ENCODE measurements at places on chromosomes 12 and 14.

DNA sequence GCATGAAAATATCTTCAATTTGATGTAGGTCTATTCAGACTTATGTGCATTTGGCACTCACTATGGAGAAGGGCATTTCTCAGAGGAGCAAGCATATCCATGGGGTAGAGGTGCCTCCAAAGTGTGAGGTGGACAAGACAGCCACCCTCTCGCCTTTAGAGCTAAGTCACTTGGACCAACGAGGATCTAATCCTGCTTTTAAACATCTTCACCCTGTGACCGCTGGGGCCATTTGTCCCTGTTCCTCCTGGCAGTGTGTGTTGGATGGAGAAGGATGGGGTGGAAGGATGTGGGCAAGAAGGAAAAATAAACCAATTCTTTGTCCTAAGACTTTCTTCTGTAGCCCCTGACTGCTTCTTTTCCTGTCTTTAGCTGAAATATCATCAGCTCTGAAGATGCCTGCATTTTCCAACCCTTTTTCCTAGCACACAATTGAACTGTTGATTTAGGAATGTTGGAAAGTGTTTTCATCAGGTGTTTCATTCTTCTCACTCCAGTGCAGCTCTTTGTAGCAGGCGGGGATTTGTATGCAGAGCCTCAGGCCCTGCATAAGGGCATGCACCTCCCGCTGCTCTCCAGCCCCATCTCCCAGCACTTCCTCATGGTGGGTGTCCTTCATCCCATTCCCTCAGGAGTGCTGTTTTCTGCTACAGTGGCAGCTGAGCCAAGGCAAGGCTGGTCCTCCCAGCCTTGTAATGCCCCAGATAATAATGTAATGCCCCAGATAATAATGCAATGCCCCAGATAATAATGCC, 5.3 kb downstream of the FGF6 start:
- DNase-seq: no peak

DNA sequence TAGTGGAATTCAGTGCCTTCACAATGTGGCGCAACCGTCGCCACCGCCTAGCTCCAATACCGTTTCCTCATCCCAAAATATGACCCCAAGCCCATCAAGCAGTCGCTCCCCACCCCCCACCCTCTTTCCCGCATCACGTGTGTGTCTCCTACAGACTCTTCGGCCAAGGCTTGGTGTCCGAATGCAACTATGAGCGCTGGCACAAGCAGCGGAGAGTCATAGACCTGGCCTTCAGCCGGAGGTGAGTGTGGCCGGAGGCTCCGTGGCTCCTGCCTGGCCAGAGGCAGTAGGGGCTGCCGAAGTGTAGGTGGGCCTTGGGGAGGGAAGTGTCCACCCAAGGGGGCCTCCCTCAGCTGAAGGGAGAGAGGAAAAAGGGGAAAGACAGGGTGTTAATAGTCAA, 15.8 kb downstream of the CYP46A1 start:
- DNase-seq: no peak

DNA sequence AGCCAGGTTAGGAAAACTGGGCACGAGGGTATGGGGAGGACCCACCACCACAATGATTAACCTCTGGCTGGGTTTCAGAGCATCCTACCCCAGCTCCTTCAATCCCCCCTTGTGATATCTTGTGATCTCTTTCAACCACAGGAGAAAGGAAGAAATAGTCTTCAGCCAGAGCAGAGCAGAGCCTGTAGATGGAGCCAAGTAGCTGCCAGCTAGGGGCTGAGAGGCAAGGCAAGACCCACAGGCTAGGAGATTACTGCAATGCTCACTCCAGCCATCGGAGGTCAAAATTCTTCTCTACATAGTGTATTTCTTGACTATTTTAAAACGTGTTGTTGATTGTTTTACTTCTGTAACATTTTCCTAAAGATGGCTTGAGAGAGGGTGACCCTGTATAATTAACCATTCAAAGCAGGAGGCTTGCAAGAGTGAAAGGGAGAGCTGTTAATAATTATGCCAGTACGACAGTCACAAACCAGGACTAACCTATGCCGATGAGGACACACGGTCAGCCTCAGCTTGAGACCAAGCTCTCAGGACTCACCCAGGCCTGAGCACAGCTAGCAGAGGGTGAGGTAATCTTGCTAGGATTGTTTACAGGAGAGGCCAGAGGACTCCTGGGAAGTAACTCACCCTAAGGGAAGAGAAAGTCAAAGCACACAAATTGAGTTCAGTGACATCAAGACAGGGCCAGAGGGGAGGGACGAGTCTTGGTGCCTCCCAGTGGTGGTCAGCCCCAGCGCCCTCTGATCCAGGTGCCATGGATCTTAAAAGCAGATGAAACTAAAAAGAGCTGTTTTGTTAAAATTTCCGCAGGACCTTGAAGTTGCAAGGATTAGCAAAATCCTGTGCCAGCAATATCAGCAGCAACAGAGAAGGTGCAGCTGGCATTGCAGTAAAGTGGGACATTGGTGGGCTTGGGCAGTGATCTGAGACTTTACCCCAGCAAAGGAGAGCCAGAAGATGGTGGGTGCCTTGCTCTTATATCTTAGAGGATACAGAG, 29.8 kb upstream of the CDKN3 start:
- DNase-seq: peak; percentile 80

GRCh38 chr12:23352670-23353069, 596.8 kb downstream of the SOX5 start:
- no peak for DNase-seq

DNA sequence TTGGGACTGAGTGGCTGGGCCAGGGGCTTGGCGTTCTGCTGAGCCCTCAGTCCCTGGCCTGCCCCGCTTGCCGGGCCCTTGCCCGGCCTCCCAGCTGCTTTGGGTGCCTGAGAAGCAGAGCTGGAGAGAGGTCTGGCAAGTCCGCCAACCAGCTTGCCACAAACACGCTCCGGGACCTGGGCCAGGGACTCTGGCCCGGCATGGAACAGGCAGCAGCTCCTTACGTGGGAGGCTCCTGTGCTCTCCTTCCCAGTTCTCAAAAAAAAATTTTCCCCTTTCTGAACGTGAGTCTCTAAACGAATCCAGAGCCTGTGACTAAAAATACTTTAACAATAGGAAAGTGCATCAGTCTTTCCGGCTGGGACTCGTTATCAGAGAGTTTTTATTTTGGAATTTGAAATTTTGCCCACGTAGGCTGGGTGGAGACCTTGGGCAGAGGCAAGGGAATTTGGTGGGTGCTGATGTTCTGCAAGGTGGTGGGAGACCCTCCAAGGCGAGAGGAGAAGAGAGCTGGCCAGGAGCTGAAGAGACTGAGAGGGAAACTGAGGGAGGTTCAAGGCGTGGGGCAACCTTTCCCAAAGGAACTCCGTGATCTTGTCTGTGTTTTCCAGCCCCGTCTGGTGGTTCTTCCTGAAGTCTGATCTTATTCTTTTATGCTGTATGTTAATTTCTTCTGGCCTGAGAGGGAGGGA, 6.8 kb upstream of the NR4A1 start:
- no peak for DNase-seq

DNA sequence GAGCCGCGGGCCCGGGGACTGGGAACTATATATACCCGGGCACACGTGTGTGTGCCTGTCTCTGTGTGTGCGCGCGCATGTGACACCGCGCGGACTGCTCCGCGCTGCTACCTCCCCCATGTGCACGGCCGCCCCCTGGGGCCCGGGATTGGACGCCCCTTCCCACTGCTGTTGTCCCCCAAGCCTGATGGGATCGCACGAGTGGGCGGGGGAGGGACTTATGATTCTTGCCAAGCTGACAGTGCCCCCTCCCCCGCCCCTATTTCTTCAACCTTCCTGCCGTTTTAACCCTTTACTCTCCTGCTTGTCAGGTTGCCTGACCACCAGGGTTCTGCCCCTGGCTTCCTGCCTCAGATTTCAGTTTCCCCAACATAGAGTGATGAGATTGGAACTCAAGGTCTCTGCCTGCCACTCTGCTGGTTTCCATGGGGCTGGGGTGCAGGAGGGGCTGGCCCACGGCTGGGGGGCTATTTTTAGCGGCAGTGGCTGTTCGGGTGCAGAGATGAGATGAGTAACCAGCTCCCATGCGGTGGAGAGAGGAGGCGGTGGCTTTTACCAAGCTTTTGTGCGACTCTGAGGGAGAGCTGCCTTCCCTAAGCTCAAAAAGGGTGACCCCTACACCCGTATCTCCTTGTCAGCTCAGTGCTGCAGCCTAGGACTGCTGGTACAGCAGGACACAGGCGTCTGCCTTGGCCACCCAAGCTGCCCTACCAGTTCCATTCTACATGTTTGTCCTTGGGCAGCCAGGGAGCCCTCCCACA, at the start of gene DDN:
DDN (minus strand) TSS at position 5 of the 761 bp plus-strand sequence. CDS start 88 bp downstream, outside the sequence.
- no peak for DNase-seq

GRCh38 chr14:70698288-70698687, 56.6 kb downstream of the TTC9 start:
- DNase-seq: peak; percentile 15

GRCh38 chr12:93536766-93537488, 35.5 kb upstream of the SOCS2 start:
- DNase-seq: no peak

DNA sequence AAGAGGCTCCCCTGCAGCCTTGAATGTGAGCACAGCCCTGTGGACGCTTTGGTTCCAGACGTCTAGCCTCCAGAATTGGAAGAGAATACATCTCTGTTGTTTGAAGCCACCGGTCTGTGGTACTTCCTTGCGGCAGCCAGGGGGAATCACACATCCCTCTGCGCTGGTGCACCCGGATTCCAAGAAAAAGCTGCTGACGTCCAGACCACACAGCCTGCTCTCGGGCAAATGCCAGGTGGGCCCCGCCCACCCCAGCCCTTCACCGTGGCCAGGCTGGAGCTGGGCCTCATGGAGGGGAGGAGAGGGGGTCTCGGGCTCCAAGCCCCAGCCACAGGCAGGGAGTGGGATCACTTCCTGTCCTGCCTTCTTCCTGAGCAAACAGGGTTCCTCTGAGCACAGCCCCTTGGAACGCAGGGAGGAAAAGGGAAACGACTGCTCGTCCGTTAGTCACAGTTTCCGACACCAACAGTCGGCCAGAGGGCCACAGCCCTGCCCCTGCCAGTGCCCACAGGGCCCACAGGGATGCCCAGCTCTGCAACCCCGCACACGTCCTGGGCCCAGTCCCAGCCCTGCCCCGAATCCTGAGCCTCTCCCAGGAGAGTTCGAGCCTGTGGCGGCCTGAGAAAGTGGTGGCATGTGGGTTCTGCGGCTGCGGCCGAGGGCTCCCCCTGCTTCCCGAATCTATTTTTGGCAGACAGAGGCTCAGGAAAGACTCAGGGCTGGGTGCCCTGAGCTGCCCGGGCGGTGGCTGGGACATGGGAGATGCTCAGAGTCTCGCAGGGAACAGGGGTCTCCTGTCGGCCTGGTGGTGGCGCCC, 85.3 kb downstream of the RFLNA start:
- peak; percentile 80 for DNase-seq

DNA sequence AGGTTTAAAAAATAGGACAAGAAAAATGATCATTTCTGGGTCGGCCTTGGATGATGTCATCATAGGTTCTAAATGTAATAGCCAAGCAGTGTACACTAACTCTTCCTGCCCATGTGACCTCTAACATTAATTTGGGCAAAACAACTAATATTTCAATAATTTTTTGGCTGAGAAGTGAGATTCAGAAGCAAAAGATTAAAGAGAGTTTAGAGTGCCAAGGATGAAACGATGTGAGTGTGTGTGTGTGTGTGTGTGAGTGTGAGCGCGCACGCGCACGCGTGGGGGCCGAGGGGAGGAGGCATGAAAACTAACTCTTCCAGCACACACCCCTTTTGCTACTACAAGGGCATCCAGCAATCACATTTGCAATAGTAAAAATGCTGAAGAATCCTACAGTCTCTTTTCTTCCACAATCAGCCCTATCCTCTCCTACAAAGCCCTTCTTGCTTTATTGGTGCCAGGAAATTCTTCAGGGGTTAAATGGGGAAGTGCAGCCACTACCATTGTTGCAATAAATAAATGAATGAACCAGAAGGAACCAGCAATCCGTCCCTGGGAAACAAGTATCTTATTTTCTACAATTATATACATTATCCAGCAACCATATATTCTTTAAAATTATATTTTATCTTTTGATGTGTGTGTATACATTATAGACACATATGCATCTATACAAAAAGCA, 52.9 kb downstream of the PEBP1 start:
- peak; percentile 68 for DNase-seq

GRCh38 chr12:100796621-100797020, 2.0 kb downstream of the ANO4 start:
- DNase-seq: no peak

GRCh38 chr12:109625131-109625559, 51.6 kb downstream of the MVK start:
- DNase-seq: peak; percentile 33

- no peak for DNase-seq
These were observed 750.5 kb upstream of the TMEM132C start for GRCh38 chr12:127516467-127516866.

- no peak for DNase-seq
These were observed 6.0 kb upstream of the KRT71 start for GRCh38 chr12:52558781-52559445.

GRCh38 chr14:68945585-68946488, 33.3 kb downstream of the ACTN1 start:
- DNase-seq: no peak

DNA sequence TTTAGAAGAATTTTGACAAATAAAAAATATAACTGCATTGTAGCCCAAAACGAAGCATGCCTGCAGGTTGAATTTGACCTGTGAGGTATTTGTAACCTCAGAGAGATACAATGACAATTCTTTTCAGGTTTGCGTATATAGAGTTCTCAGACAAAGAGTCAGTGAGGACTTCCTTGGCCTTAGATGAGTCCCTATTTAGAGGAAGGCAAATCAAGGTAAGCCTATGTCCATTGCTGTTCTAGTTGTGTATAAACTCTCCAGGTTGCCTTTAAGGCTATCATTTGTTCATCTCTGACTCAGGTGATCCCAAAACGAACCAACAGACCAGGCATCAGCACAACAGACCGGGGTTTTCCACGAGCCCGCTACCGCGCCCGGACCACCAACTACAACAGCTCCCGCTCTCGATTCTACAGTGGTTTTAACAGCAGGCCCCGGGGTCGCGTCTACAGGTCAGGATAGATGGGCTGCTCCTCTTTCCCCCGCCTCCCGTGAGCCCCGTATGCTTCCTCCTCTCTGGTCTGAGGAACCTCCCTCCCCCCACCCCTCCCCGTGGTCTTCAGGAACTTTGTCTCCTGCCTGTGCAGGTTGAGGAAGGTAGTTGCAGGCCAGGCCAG, 2.7 kb downstream of the PABPN1 start:
- DNase-seq: no peak

GRCh38 chr14:68486033-68486732, 306.7 kb downstream of the ZFP36L1 start:
- DNase-seq: no peak

- DNase-seq: no peak
These were observed 221.9 kb downstream of the CACNA1C start for GRCh38 chr12:2274733-2275132.

DNA sequence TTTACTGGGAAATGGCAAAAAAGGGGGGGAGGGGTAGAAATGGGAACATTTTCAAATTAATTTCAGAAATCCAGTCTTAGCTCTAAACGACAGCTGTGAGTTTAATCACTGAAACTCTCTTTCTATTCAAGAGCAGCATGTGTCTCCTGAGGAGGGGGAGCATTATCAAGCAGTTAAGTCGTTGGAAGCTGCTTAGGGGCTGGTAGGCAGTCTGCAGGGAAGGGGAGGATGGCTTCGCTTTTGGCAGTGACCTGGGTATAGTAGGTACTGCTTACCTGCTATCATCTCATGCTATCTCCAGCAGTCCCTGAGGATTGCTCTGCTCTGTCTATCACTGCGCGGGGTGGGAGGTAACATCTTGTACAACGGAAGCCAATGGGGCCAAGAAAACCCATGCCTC, 567.4 kb downstream of the NRXN3 start:
- DNase-seq: no peak

- no peak for DNase-seq
These were observed 17.3 kb upstream of the KRT86 start for GRCh38 chr12:52257074-52257551.

GRCh38 chr12:74780182-74780849, 242.7 kb downstream of the ATXN7L3B start:
- no peak for DNase-seq

GRCh38 chr14:45810152-45810872, 557.3 kb upstream of the MIS18BP1 start:
- DNase-seq: no peak

All from amniotic epithelial cell (primary cell).